Stimulated activated CD8-positive, alpha-beta memory T cell treated with anti-CD3 and anti-CD28 coated beads, Interleukin-15, amount 100 ng/mL, for 24 hours (primary cell): ENCODE measurements at places on chromosomes 7 and 10.

DNA sequence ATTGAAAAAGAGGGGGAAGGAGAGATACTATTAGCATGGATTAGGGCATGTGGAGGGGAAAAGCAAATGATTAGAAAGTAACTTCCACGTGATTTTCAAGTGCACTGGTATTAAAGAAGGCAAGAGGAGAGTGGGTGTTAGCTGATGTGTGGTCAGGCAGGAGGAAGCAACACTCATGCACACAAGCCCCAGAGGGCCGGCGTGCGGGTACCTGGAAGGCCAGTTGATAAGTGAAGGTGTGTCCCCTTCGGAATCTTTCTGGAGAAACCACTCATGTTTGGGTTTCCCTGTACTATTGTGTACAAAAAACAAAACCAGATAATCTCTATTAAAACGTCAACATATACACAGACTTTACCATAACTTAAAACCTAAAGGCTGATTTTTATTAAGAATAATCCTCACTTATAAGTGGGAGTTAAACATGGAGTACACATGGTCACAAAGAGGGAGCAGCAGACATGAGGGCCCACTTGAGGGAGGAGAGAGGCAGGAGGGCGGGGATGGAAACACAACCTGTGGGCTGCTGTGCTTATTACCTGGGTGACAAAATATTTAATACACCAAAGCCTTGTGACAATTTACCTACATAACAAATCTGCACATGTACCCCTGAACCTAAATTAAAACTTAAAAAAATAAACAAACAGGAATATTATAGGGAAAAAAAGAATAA lies 98.9 kb downstream of the SVIL start:
- DNase-seq, result no peak

DNA sequence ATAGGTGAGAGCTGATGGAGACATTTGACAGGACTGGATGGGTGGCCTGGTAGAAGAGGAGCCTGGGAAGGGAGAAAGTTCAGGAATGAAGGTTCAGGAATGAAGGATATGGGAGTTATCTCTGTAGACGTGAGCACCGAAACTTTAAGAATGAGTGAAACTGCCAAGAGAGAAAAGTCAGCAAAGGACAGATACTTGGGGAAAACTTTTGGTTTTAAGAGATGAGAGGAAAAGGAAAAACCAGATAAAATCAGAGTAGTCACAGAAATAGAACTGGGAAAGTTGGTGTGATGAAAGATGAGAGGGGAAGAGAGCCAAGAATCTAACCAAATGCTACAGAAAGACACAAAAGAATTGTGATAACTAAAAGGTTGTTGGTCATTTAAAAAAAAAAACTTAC lies 88.9 kb downstream of the PRR15 start:
- no peak for DNase-seq

DNA sequence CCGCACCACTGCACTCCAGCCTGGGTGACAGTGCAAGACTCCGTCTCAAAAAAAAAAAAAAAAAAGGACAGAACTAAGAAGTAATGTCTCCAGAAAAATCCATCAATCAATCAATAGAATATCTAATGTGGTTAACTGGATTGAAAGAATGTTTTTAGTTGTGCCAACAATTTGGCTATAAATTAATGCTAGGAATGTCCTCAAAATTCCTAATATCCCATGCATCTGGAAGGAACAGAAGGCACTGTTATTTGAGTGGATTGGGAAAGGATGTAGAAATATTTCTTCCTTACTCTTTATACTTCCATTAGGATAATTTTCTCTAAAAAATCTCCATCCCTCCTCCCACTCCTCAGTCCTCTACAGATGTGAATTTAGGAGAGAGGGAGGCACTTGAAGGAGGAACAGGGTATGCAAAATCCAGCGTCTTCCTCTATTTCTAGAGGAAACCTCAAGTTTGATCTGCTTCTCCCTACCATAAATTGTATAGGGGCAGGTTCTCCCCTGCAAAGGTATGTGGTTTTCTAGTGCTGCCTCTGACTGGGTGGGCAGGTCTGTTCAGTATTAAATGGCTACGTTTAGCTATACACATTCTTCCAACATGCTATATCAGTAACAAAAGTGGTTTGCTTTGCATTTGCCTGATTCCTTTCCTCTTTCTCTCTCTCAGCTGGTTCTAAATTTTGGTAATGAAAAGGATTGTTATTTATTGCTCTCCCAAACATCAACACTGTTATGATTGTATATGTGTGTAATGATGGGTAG lies 54.1 kb downstream of the RNLS start:
- DNase-seq, result no peak

DNA sequence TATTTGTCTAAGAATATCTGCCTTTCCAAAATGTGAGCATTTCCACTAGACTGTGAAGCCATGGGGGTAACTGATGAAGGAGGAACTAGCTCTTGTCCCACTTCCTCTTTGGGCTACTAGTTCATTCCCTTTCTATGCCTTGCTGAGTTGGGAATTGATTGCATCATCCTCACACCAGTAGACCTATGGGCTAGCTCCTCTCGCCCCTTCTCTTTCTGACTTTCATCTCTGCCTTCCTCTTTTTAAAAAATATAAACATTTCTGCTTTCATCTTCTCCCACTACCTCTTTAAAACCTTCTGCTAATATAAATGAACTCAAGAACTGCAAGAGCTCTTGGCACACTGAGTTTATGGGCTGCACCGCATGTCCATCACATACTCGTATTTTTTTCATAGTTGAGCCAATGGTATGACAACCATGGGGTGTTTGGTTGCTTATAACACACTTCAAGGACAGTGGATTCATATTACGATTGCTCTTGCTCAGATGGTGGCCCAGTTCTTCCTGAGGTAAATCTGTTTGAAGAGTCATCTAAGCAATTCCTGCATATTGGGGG lies 182.0 kb downstream of the REEP3 start:
- DNase-seq, result no peak

DNA sequence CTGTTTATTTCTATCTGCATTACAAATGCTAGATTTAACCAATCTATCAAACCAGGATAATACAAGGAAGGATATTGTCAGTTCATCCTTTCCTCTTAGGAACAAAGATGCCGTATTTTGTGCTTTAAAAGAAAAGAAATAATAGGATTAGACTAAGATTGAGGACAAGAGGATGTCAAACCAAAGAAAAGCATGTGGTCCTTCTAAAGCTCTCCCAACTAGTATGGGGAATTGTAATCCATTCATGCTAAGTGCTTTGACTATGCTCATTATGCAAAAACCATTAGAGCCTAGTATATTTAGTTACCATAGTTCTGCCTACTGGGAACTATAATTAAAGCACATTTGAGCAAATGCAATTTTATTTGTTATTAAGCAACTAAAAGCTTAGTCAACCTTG lies 280.2 kb downstream of the GRM8 start:
- no peak for DNase-seq

GRCh38 chr10:122780391-122780790 lies 65.3 kb downstream of the CUZD1 start:
- no peak for DNase-seq

- DNase-seq, result no peak
Observed at GRCh38 chr7:141992688-141993087, 3.0 kb upstream of the MGAM start.

DNA sequence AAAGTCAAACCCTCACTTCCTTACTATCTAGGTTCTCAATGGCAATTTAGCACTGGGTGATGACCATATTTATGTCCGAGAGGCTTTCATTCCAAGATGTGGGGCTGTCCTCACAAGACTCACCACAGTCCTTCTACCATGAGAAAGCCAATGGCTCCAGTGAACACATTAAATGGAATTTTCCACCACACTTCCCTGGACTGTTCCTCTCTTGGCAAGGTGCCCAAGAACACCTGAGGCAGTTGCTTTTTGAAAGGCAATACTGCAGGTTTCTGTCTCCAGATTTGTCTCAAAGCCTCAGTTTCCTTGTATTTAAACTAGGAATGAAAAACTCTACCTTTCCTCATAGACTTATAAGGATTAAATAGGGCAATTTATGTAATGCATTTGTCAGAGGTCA lies 24.2 kb downstream of the AFAP1L2 start:
- no peak for DNase-seq

DNA sequence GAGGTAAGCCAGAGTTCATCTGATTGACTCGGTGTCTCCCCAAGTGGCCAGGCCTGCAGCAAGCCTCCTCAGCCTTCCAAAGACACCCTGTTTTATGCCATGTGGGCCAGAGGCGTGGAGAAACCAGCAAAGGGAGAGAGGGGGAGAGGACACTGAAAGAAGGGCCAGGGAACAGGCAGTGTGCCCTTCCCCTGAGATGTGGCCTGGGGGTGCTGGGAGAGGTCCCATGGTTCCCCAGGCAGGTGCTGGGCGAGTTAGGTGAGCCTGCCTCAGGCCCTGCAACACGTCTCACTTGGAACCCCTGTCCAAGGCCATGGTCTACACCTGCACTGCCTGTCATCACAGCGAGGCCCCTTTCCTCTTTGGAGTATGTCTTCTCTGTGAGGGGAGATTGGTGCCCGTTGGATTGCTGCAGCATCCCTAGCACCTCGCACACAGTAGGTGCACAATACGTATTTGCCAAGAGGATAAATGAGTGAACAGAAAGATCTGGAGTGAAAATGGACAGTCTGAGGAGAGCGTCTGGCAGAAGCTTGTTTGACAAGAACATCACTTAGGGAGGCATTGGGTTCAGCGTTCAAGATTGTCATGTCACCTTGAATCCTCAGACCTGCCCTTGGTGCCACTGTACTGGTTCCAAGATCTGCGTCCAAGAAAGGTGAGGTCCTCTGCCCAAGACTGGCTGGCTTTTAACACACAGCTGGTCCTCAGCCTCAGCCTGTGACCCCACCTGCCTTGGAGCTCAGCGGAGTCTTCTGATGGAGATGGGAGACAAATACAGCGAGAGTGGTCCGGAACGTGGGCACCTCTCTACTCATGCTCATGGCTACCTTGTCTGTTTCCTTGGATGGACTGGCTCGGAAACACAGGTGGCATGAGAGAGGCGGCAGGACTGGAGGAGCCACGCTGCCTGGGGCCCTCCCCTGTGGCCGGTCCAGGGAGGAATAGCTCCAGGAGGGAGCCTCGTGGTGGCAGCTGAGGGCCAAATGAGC lies 39.8 kb upstream of the NUB1 start:
- DNase-seq, result no peak

- DNase-seq, result no peak
Observed at GRCh38 chr10:46523119-46523961, 33.1 kb downstream of the GPRIN2 start.

GRCh38 chr7:151456276-151456675 lies 16.3 kb upstream of the CRYGN start:
- DNase-seq, result no peak

DNA sequence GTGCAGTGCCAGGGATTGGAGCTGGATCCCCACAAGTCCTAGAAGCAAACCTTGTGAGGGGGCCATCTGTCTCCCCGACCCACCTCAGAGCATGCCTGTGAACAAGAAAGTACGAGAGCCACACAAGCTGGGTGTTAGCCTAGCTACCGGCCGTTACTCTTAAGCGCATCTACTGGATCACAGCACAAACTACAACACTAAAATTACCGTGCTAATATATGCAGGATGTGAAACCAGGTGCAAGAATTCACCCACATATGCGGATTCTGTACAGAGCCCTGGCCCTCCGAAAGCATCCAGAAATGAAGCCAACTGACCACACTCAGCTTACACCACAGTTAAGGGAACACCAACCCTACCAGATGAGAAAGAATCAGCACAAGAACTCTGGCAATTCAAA lies 16.0 kb upstream of the PRSS1 start:
- no peak for DNase-seq

DNA sequence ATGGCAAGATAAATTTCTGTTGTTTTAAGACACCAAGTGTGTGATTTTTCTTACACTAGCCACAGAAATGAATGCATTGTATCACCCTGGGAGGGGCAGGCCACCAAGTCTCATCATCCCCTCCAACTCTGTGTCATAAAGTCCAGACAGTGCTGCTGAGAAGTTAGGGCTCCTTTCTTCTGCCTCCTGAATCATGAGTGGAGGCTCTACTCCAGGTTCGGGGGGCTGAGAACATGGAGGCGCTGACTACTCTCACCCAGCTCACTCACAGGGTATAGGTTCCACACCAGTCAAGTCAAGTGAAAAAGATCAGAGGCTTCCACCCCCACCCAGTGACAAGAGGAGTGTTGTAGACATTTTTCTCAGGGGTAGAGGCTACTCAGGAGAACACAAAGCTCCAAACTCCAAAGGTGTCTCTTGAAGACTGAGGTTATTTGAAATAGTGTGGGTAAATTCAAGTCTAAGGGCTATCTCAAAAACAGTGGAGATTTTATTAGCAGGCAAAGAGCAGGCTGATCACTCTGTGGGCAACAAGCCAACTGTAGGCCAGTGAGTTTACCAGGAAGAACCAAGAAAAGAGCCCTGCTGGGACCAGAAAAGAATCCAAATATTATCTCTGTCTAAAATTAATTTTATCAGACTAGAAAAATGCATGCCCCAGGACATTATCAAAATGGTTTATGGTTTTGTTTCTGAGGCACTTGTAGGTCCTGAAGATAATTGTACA lies 118.6 kb upstream of the RET start:
- no peak for DNase-seq

- no peak for DNase-seq
Observed at GRCh38 chr10:50407076-50407801, 155.9 kb upstream of the ASAH2 start.

DNA sequence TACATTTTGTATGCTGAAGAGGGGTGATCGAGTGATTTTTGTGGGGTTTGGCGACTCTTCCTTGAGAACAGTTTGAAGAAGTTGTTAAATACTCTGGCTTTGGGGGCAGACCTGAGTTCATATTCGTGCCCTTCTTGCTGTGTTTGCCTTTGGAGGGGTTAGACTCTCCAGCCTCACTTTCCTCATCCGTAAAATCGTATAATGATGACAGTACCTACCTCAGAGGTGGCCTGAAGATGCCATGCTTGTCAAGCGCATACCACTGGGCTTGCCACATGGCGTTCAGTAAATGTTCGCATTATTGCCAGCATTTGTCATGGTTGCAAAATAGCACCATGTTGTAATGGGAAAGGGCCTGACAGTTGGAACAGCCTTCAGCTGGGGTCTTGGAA lies 1.3 kb downstream of the STK17A start:
- DNase-seq, result no peak

- no peak for DNase-seq
Observed at GRCh38 chr7:15508258-15508657, 53.6 kb downstream of the AGMO start.

DNA sequence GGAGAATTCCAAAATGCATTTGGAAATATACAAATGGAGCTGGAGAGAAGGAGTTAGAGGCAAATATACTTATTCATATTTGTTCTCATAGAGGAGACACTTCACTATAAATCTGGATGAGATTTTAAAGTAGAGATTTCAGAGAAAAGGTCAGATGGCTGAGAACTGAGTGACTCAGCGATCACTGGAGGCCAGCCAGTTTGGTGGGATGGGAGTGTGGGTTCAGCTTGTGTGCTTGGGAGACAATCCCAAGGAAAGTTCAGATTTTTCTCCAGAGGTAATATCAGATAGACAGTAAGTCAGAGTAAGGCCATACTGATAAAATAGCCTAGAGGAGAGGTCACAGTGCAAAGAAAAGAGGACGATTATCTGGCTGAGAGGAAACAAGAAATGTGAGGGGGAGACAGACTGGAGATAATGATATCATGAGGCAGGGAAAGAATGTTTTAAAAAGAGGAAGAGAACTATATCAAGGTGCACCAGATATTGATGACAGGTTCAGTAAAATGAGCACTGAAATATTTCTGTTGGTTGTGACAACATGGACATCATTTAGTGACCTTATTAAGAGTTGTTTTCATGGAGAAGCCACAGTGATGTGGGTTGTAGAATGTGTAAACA lies 67.0 kb downstream of the MDFIC start:
- DNase-seq, result no peak
